ENCODE measurements at places on chromosomes 4 and X.

- no peak for DNase-seq
Observed at GRCh38 chrX:10111364-10112148, 45.2 kb upstream of the CLCN4 start.

DNA sequence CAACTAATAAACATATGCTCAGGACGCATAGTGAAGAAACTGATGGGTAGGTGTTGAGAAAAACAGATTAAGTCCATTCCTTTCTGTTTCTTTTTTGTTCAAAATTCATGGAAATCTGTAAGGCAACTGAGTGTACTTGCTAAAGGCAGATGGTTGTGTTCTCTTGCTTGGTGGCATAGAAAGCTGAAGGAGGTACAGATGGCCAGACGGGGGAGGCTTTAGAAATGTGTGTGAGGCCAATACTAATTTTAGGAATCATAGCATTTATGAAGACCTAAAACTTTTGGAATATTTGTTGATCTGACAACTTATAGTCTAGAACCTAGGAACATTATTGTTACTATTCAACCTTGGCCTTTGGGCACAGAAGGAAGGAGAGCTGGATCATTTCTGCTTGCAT, 56.8 kb upstream of the EMCN start:
- no peak for DNase-seq

- DNase-seq, result no peak
Observed at GRCh38 chr4:149709640-149710039, 106.0 kb downstream of the IQCM start.

GRCh38 chrX:97215186-97215585, 331.5 kb downstream of the RPA4 start:
- no peak for DNase-seq

DNA sequence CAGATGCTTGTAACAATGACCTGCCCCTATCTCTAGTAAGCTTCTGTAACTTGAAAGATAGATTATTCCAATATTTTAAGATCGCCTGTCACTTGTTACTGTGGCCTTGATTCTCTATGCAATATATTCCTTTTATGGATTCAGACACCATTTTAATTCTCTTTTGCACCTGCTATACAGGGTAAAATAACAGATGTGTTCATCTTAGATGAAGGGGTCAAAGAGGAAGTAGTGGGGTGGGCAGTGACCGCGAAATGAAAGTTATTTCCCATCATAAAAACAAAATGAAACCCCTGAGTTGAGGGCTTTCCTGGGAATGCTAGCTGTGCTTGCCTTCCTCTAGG, 175.9 kb downstream of the TSPAN5 start:
- DNase-seq, result no peak

All from SHP77 (cell line).